GM06990 (cell line): ENCODE measurements at places on chromosomes 1 and 21.

GRCh38 chr1:30808067-30808662, 50.6 kb upstream of the LAPTM5 start:
- DNase-seq: no peak

DNA sequence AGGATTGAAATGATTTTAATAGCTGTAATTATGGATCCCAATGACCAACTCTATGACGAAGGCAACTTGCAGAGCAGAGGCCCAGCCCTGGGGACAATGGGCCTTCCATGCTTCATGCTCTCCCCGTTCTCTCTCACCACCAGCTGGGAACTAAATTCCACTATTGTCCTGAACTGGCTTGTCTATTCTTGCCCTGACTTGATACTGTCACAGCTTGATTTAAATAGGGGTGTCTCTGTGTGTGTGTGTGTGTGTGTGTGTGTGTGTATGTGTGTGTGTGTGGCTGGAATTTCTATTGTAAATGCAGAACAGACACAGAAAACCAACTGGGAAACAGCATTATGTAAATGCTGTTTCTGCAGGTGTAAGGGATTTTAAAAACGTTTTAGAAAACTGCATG, 57.0 kb downstream of the SLC22A15 start:
- DNase-seq: no peak

DNA sequence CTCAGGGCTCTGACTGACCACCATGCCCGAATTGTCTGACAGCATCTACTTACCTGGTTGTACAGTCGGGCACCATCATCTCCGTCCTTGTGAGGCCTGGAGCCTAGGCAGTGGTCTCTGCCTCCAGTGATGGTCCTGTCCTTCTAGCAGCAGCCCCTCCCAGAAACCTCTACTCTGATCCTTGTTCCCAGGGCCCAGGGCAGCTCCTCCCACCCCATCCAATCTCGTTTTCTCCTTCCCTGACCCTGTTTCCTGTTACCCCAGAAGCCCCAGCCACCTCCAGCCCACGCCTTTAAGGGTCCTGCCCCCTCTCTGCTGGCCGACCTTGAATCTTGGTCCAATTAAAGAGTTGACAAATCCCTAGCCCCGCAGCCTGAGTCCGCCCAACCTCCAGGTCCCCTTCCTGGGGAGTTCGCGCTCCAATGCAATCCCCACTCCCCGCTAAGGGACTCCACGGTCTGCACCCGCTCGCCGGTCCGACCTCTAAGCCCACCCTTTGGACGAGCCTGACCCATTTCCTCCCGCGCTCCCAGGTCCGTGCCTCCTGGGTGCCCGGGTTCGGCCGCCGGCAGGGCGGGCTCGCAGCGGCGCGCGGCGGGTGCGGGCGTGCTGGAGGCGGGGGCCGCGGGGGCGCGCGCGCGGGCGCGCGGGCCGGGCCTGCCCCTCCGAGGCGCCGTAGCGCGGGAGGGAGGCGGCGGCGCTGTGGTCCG, at the start of gene B4GALT2:
Gene B4GALT2, plus strand, starts transcription at position 660 of the 710 bp plus-strand sequence. CDS start 1,951 bp downstream, outside the sequence.
- DNase-seq: peak; percentile 64

DNA sequence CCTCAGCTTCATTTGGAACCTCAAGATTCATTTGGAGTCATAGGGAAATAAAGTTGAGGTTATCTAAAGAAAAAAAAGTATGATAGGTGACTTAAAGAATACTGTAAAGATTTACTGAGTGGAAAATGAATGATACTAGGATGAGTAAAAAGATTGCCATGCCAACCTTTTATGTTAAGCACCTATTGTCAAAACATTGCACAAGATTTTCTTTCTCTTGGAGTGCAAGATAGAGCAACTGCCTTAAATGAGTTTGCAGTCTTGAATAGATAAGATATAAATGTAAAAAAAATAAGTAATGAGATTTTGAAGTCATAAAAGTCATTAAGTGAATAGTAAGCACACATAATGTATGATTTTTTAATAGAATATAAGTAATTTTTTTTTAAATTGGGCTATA, 5.1 kb upstream of the ANGPTL1 start:
- no peak for DNase-seq

DNA sequence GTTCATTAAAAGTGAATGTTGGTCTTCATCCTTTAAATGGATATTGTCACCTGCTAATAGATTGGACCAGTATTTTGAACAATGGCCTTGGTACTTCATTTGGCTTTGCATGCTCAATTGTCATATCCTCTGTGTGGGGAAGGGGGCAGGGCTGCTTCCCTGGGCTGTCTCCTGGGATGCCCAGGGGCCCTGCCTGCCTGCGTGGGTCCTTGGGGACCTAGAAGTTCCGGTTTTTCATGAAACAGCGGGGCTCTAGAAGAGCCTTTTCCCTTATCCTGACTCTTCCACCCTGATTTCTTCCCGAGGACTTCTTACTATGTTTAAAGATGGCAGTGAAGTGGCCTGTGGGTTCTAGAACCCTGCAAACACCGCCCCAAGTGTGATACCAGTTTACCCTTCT, 97.5 kb downstream of the DISC1 start:
- no peak for DNase-seq

DNA sequence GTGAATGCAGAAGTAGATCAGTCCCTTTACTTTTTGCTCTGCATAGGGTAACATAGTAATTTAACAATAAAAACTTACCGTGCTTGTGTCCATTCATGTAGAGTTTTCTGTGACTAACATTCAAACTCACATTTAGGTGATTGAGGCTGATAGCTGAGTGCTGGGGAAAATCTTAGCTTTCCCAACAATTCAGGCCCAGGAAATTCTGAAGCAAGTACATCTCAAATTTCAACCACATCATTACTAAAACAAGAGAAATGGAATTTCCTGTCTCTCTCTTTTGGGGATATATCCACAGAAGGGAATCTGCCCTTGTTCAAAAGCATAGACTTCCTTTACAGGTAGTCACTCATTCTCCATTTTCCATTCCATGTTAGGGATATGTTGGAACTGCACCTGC, 33.1 kb upstream of the C1orf146 start:
- DNase-seq: no peak

DNA sequence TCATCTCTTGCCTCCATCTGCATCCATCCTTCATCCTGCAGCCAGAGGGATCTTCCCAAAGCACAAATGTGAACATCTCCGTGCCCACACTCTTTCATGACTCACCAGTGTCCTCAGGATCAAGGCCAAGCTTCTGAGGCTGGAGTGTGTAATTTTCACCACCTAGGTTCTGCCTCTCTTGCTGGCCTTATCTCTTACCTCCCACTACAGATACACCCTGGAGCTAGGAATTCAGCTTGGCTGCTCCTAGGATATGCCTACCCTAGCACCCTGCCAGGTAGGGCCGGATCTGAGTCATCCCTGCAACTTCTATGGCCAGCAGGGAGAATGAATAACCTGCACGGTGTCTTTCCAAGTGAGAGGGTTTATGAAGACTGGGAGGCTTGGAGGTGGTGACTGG, 208.7 kb upstream of the CSF3R start:
- no peak for DNase-seq

GRCh38 chr1:209927466-209927865, 10.6 kb upstream of the SYT14 start:
- no peak for DNase-seq

DNA sequence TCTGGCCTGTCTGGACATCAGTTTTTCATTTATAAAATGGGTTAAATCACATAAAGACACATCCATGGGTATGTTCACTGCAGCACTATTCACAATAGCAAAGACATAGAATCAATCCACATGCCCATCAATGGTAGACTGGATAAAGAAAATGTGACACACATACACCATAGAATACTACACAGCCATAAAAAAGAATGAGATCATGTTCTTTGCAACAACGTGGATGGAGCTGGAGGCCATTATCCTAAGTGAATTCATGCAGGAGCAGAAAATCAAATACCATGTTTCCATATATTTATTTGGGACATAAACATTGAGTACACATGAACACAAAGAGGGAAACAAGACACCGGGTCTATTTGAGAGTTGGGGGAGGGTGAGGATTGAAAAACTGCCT, 28.1 kb downstream of the ZBTB8OS start:
- DNase-seq: no peak

GRCh38 chr21:28781602-28782276, 210.9 kb downstream of the LTN1 start:
- DNase-seq: no peak

DNA sequence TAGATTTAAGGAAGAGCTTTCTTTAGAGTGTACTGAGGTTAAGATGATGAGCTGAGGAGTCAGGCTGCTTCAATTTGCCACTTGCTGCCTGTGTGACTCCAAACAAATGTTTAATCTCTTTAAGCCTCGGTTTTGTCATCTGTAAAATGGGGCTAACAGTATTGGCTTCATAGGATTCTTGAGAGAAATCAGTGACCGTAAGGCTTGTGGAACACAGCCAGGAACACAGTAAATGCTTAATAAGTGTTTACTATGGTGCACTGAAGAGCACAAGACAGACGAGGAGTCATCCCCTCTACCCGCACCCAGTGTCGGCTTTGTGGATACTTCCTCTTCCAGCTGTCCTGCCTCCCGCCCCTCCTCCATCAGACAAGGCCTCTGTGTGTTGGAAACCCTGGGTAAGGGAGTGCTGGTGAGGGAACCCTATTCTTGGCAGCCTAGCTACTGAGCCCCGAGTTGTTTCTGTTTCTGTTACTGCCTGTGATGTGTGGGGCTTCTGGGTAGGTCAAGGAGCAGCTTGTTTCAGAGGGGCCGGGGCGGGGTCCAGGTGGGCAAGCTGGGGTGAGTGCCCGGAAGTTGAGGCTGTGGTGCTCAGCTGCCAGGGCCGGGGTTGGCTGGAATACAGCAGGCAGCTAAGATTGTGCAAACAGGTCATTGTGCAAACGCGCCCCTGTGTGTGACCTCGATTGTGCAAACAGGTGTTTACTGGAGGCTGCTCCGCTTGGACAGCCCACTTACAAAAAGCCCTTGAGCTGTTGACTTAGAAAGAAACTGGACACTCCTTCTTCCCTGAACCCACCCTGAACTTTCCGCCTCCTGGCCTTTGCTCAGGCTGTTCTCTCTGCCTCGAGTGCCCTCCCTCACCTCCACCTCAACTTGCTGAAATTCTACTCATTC, 4.0 kb upstream of the CSF3R start:
- peak; percentile 42 for DNase-seq

DNA sequence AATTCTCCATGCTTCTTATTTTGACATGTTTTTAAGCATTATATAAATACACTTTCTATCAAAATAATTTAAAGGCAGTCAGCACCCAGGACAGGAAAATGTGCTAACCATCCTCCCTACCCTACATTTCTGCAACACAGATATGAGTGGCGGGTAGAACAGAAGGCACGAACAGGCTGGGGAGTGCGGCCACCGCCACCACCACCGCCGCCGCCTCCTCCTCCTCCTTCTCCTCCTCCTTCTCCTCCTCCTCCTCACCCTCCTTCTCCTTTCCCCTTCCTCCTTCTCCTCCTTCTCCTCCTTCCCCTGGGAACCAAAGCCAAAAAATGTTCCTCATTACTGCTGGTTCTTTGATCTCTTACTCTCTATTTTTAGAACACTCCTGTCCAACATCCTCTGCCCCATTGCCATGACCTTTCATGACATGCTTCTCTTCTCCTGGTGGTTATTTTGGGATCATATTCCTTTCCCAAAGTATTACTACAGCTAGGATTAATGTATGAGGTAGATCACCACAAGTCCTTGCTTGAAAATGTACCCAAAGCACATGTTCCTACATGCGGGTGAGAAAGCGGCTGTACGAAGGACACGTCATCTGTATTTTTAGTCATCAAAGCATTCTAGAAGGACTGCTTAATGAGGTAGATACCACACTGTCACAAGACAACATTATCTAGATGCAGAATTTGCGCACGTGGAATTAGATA, 24.5 kb upstream of the CCN1 start:
- no peak for DNase-seq

GRCh38 chr1:44806704-44807363, at the start of gene DYNLT4:
TSS of gene DYNLT4 (minus strand) at chr1:44807351. CDS start at chr1:44806668, 683 bp downstream.
- no peak for DNase-seq

GRCh38 chr1:113118266-113118665, 45.3 kb downstream of the LRIG2 start:
- no peak for DNase-seq

DNA sequence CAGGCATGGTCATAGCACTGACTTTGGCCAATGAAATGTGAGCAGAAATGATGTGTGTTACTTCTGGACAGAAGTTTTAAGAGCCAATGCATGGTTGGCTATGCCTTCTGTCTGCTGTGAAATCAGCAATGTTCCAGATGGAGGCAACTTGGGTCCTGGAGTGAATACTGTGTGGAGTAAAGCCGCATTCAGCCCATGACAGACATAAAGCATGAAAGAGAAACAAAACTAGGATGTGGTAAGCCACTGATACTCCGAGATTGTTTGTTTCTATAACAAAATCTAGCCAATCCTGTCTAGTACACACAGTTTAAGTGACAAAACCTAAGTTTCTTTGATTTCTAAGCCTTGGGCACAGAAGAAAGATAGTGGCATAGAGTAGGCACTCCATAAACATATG, 47.1 kb upstream of the ARHGAP29 start:
- no peak for DNase-seq

GRCh38 chr21:21233051-21233450, 234.8 kb downstream of the NCAM2 start:
- DNase-seq: no peak

GRCh38 chr1:46041974-46042373, 90.5 kb downstream of the PIK3R3 start:
- DNase-seq: no peak

DNA sequence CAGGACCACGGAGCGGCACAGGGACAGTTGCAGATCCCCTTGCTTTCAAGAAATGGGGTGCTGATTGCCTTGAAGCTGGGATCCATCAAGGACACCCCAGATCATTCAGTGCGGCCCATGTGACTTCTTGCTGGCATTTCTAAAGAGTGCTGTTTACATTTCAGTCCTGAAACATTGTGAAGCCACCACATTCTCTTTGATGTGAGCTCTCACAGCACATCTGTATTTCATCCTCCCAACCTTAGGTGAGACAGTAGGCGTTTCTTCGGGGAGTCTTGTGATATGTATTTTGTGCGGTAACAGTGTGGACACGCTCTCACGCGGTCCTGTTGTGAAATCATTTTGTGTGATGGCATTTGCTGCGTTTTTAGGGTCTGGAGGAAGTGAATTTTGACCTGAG, 57.2 kb downstream of the CACHD1 start:
- no peak for DNase-seq

- no peak for DNase-seq
These were observed 81.0 kb downstream of the SLC30A10 start for GRCh38 chr1:219847215-219847855.

DNA sequence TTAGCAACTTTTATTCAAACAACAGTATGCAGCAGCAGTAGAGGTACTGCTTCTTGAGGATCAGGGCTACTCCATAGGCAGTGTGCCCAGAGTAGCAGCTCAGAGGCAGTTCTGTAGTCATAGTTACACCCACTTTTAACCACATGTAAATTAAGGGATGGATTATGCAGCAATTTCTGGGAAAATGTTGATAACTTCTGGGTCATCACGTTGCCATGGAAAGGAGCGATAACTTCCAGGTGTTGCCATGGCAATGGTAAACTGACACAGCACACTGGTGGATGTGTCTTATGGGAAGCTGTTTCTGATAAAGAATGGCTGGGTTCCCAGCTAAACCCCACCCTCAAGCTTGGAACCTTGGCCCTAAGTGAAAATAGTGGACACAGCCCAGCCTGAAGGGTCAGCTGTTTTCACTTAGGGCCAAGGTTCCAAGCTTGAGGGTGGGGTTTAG, 29.0 kb upstream of the PLA2G2A start:
- DNase-seq: no peak

GRCh38 chr1:59552007-59552406, 255.1 kb downstream of the FGGY start:
- no peak for DNase-seq
